Chondrocyte (in vitro differentiated cells): ENCODE measurements at places on chromosomes 1 and 21. TPM values are rescaled to one million over a fixed set of nuclear protein-coding genes. Genes with fewer than 3 reads are reported as not detected.

DNA sequence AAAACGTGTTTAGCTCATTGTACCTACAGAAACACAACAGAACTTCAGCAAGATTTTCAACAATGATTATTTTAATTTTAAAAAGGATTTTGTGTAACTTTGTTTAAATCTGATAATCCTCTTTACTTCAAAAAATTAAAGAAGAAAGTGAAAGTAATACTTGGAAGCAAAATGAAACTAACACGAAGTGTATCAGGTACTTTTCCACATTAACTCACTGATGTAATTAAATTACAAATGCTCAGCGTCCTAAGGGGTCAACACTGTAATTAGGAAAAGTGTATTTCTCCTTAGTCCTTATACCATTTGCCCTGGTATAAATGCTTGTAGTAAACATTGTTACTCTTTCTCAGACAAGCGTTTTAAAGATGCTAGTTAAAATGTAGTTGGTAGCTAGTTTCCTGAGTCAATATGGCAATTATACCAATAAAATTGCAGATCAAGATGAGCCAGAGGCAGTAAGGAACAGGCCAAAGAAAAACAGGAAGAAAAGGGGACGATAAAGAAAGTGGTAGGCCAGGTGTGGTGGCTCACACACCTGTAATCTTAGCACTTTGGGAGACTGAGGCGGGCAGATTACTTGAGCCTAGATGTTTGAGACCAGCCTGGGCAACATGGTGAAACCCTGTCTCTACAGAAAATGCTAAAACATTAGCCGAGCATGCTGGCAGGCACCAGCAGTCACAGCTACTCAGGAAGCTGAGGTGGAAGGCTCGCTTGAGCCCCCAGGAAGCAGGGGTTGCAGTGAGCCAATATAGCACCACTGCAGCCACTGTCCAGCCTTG, 553.0 kb downstream of the SMYD3 start:
- DNase-seq: no peak

DNA sequence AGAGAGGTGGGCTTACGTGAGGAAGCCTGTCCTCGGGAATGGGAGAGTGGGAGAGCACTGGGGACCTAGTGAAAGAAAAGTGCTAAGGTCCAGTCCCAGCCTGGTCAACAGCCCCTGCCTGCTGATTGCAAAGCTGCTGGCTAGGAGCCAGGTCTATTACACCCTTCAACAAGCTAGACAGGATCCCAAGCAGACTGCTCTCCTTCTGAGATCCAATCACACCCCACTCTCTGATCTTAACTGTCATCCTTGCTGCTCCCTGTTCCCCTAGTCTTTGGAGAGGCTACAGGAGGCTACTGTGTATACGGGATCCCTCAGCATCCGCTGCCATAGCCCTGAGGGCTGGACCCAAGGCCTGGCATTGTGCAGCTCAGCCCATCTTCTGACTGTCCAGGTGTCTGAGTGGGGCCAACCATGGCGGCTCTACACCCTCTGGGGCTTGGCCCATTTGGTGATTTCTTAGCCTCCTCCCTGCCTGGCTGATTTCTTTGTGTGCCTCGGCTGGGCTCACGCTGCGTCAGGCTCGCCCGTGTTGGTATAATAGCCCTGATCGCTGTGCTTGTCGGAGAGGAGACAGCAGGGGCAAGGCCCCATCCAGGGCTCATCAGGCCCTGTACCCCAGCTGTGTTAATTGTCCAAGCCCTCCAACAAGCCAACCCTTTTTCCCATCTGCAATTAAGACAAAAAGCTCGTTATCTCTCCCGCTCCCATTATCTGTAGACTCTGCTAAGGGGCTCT, 43.9 kb downstream of the NAV1 start:
- no peak for DNase-seq

- DNase-seq: no peak
Observed at GRCh38 chr1:32405672-32406467, 11.6 kb upstream of the BSDC1 start.

SZRD1 gene
- 113 to 117 TPM (median 113 TPM) in 3 replicates for total RNA-seq

DNA sequence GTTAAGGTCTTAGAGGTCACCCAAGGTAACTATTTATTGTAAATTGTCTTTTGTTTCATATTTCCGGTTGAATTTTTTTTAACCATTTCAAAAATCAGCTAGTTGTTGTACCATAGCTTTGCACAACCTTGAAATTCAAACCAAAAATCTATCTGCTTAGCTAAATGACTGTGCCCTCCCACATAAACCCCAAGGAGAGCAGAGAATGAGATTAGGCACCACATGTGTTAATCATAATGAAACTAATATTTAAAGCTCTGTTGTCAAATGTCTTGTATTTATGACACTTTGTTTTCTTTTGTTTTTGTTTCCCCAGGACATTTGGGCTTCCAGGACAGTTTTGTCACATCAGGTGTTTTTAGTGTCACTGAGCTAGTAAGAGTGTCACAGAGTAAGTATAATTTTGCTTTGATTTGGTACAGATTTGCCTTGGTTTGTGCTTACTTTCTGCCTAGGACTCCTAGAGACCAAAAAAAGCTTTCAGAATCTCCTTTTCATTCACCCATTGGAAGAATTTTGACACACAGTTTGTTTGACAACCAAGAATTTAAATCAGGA, 249.9 kb downstream of the NFIA start:
- DNase-seq: no peak

GRCh38 chr1:230548357-230548756, 93.9 kb upstream of the COG2 start:
- no peak for DNase-seq

DNA sequence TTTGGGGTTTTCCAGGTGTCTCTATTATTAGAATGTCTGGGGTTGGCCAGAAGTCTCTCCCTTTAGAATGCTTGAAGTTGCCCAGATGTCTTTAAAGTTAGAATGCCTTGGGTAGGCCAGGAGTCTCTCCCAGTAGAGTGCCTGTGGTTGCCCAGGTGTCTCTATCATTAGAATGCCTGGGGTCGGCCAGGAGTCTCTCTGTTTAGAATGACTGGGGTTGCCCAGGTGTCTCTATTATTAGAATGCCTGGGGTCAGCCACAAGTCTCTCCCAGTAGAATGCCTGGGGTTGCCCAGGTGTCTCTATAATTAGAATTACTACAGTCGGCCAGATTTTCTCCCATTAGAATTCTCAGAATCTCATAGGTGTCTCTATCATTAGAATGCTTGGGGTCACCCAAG, 55.2 kb downstream of the RNF187 start:
- DNase-seq: peak; percentile 6

GRCh38 chr1:10785728-10786638, 10.5 kb downstream of the CASZ1 start:
- peak; percentile 68 for DNase-seq

PTCH2 gene
- 1.3 to 2.0 TPM (median 1.3 TPM) in 3 replicates for total RNA-seq

DNA sequence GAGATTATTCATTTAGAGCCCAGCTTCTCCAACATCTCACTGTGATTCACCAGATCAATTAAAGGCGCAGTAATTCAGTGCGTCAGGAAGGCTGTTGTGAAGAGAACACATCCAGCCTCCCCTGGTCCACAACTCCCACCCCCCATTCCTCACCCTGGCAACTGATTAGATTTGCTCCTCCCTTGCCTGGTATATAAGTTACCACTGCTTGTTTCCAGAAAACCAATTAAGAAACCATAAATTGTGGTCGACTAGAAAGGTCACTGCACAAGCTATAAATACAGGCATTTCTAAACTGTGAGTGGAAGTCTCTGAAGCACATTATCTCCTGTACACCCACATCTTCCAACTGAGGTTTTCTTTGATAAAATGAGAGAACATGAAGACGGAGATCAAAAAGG, 41.9 kb downstream of the FAM163A start:
- no peak for DNase-seq
